ENCODE measurements at places on chromosomes 5 and 9. TPM values are rescaled to one million over a fixed set of nuclear protein-coding genes. Genes with fewer than 3 reads are reported as not detected.

DNA sequence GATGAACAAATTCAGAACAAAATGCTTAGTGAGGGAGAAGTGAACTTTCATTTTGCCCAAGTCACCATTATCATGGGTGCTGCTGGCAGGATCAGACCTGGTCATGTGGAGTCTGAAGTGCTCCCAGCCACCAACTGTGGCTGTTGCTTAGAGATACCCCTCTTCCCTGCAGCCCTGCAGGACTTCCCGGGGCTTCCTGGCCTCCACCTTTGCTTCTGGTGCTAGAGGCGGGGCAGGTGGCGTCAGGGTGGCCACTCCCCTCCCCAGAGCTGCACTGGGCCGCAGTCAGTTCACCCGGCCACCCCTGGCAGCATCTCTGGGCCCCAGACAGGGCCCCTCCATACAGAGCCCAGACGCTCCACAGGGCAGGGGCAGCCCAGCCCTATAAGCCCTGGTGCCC is 30.0 kb upstream of the SLC12A7 start:
- no peak for DNase-seq

- DNase-seq: no peak
Observed at GRCh38 chr5:1776831-1777230, 22.8 kb downstream of the MRPL36 start.

DNA sequence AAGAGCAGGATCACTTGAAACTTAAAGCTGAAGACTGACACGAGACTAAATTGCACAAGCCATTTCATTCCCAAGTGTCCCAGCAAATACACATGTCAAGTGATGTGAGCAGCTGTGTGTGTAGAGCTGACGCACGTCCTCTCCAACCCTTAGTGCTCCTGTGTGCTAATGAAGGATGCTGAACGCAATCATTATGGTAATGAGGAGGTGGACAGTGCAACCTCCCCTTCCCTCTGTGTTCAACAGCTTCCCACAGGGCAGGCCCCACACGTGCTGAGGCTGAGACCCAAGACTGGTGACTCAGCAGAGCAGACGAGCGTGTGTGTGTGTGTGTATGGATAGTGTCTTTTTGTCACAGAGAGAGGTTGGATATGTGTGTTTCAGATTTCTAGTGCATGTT is 702.1 kb downstream of the SEMA5A start:
- DNase-seq: no peak

GRCh38 chr5:128163991-128164390 is 80.4 kb downstream of the SLC12A2 start:
- no peak for DNase-seq

DNA sequence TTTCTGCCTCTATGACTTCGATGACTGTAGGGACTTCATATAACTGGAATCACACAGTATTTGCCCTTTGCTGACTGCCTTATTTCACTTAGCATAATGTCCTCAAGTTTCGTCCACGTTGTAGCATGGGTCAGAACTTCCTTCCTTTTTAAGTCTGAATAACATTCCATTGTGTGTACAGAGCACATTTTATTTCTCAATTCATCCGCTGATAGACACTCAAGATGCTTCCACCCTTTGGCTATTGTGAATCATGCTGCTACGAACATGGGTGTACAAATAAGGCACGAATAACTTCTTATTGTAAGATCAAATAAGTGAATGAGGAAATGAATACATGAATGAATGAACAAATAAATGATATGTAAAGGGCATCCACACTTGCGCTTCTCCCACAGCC is 13.0 kb downstream of the BARX1 start:
- DNase-seq: no peak

GRCh38 chr9:128093011-128093410 is 25.0 kb downstream of the SLC25A25 start:
- no peak for DNase-seq

DNA sequence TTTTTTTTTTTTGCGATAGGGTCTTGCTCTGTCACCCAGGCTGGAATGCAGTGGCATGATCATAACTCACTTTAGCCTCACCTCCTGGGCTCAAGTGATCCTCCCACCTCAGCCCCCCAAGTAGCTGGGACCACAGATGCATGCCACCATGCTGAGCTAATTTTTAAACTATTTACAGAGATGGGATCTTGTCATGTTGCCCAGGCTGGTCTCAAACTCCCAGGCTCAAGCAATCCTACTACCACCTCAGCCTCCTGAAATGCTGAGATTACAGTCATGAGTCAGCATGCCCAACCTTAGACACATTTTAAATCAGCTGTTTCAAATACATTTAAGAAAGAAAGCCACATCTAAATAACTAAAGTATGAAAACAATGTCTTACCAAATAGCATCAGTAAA is 439.0 kb downstream of the EBF1 start:
- no peak for DNase-seq

ZNF366 gene
- 0.92 TPM for total RNA-seq

PCDHB10 gene
- total RNA-seq: 0.40 TPM

PCA3 gene
- total RNA-seq: not detected
